ENCODE measurements at places on chromosomes 5 and 9.

DNA sequence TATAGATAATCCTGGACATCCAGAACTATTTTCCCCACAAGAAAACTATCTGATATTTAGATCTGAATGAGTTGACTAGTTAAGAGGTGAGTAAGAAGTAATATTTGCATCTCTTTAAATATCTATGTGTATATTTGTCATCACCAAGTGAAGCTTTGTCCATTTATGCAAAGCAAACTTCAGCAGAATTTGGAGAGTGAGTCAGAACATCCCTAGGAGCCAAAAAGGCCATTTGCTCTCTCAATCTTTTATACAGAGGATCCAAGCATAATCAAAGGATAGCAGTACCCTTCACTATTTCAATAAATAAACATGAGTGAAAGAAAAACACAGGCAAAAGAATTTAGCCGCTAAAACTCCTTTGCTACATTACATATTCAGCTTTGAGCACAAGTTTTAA is 454.4 kb downstream of the NR2F1-AS1 start:
- DNase-seq, result no peak

DNA sequence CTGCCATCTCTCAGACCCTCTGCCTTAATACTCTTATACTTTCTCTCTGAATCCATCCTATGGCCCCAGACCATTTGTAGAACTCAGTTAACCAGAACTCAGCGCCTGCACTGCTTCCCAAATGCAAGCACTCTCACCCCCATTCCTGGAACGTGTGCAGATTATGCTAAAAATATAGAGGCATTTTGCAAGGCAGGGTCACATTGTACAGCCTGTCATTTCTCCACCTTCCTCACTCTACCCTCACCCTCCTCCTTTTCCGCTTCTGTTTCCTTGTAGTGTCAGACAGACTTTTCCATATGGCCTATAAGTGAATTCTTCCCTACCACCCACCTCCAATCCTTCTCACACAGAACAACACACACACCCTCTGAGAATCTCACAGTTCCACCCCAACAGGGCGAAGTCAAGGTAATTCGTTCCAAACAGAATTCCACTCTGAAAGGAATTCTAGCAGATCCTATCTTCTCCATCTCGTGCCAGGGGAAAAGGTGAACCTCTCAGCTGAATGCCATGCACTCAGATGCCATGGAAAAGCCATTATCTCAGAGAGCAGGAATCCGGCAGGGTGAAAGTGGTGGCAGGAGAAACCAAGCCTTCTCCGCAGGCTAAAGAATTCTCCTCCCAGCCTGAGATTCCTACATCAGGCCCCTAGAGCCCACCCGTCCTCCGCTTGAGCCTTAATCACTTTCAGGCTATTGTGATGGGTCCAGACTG is 25.3 kb downstream of the GGTA1 start:
- DNase-seq, result no peak

DNA sequence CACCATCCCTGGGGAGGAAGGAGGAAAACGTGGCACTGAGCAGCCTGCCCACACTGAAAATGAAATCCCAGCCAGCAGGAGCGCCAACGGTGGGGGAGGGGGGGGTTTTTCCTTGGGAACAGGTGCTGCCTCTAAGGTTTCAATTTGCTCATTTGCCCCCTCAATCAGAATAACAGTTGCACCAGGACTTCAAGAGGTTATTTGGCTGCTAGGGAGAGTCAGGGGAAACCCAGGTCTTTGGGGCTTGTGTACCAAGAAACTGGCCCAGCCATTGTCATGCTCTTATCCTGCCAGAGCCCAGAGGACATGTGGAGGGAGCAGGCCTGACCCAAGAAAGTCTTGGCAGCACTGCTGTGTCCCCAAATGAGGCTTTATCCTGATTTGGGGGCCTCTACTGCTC is 66.5 kb downstream of the NDFIP1 start:
- DNase-seq, result no peak

DNA sequence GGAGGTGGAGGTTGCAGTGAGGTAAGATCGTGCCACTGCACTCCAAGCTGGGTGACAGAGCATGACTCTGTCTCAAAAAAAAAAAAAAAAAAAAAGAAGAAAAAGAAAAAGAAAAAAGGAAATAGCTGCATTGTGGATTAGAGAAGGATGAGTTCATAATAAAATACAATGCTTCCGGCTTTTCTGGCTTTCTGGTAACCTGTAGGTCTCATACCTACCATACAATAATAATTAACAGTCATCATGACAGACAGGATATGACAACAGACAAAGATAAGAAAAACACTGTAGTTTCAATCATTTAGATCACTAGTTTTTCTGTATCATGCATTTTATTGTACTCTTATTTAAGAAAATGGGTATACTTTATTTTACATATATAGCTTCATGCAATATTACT is 40.7 kb upstream of the TRPM3 start:
- DNase-seq, result no peak

GRCh38 chr5:58857609-58858008 is 274.7 kb downstream of the RAB3C start:
- no peak for DNase-seq

DNA sequence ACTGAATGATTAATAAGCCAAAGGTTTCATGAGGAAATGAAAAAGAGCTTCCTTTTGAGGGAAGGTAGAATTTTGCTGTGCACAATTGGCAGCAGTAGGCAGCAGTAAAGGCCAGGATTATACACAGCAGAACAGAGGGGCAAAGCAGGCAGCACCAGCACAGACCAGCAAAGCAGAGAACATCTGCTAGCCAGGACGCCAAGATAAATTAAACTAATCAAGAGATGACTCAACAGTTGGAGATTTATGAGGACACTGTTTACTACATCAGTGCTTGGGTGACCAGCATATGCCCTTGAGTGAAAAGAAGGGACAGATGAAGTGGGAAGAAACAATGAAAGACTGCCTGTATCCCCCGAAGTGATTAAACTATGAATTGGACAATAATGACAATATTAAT is 871.4 kb upstream of the CDH10 start:
- DNase-seq, result no peak

- no peak for DNase-seq
Observed at GRCh38 chr9:136079211-136079915, 15.7 kb downstream of the NACC2 start.

- no peak for DNase-seq
Observed at GRCh38 chr9:124857533-124858162, 4.1 kb downstream of the RPL35 start.

GRCh38 chr9:27529316-27530278 is at the start of gene MOB3B:
Gene MOB3B, minus strand, starts transcription at chr9:27529814. Its CDS starts 74,264 bp downstream, at chr9:27455550.
- peak; percentile 82 for DNase-seq

- peak; percentile 82 for DNase-seq
Observed at GRCh38 chr9:131277910-131278701, 1.8 kb upstream of the FAM78A start.

DNA sequence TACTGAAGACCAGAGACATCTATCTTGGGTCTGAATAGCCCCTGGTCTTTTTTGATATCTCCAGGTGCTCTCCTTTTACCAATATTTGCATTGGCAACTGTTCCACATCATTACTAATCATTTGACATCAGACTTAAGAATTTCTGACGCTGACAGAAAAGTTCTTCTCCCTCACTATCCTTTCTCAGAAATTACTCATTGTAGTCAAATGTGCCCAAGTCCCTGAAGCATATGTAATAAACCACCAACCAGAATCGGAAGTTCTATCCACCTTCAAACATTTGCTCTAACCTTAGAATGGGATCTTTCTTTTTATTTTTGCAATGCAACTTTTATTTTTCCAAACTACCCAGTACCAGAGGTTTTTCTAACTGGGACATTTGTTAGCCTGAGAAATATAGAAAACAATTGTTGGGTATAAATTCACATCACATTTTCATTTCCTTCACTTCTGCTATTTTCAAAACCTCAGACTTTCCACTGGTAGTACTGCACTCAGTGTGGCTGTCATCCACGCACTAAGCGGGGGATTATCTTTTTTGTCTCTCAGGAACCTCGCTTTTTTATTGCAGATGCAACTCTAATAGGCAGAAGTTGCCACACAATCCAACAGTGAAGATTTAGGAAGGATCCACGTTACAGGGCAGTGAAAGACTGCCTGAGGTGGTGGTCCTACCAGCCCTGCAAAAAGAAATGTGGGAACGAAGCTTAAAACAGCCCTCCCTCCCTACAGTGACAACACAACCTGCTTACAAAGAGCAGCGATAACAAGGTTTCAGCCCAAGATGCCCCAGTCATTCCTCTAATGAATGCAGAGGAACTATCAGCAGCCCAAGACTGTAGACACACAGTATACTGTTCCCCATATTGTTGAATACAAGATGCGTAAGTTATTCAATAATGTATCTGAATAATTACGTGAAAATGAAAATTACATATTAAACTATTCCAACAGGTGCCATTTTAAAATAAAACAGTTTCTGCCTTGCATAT is 201.2 kb downstream of the EBF1 start:
- DNase-seq, result no peak

GRCh38 chr9:28696960-28697359 is 1123.7 kb upstream of the C9orf72 start:
- no peak for DNase-seq

GRCh38 chr5:141492168-141492885 is 3.4 kb downstream of the PCDHGC5 start:
- no peak for DNase-seq

DNA sequence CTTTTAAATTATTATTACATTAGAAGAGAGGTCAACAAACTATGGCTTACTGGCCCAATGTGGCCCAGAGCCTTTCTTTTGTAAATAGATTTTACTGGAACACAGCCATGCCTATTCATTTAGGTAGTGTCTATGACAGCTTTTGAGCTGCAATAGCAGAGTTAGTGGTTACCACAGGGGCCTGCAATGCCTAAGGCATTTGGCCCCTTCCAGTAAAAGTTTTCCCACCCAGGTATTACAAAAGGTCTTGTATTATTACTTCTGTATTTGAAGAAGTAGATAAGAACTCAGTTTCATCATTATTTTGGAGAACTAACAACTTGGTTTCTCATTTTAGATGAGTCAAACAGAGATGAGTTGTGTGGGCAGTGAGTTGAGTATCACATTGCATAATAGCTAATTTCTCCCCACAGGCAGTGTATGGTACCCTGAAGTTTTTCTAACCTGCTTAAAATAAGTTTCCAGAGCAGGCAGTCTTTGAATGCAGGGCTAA is 9.5 kb downstream of the MTRR start:
- no peak for DNase-seq

DNA sequence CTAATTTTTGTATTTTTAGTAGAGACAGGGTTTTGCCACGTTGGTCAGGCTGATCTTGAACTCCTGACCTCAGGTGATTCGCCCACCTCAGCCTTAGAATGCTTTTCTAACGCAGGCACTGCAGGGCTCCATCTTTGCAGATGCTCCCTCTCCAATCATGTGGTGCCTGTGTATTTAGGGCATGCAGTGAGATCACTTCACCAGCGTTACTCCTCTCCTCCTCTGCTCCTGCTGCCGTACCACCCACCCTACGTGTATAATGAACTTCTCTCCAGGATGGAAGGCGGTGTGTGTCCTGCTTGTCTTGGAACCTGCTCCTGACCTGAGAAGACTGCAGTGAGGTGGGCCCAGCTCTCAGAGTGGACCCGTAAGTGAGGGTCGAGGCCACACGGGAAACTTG is 13.6 kb upstream of the CFAP157 start:
- DNase-seq, result no peak

DNA sequence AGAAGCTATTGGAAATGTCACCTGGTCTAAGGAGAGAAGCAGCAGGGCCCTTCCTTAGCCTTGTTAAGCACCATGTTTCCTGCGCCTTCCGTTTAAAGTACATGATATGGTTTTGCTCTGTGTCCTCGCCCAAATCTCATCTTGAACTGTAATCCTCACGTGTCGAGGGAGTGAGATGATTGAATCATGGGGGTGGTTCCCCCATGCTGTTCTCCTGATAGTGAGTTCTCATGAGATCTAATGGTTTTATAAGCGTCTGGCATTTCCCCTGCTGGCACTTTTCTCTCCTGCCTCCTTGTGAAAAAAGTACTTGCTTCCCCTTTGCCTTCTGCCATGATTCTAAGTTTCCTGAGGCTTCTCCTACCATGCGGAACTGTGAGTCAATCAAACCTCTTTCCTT is 49.7 kb downstream of the PRDM6 start:
- DNase-seq, result no peak

DNA sequence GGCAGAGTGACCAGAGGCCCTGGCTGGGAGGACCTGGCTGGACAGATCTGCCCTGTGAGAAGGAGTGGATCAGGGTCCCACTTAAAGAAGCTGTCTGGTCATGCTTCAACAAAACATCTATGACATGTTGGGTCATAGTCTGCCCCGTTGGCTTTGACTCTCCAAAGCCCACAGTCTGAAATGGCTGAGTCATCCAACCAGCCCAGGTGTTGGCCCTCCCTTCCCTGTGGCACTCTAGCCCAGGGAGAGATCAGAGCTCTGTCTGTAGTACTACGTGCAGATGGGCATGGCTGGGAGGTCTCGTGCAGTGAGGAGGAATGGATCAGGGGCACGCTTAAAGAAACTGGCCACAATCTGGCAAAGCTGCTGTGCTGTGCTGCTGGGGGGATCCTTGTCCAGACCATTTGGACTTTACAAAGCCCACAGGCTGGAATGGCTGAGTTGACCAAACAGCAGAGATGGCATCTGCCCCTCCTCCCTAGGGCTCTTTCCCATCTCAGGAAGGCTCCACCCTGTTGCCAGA is 206.1 kb downstream of the TUSC1 start:
- DNase-seq, result no peak

DNA sequence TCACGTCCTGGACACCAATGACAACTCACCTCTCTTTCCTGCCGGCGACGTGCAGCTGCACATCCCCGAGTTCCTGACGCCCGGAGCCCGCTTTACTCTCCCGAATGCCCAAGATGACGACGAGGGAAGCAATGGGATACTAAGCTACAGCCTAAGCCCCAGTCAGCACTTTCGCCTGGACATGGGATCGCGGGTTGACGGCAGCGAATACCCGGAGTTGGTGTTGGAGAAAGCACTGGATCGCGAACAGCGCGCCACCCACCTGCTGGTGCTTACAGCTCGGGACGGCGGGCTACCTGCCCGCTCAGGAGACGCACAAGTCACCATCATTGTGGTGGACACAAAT is 1.1 kb downstream of the PCDHAC1 start:
- peak; percentile 27 for DNase-seq

DNA sequence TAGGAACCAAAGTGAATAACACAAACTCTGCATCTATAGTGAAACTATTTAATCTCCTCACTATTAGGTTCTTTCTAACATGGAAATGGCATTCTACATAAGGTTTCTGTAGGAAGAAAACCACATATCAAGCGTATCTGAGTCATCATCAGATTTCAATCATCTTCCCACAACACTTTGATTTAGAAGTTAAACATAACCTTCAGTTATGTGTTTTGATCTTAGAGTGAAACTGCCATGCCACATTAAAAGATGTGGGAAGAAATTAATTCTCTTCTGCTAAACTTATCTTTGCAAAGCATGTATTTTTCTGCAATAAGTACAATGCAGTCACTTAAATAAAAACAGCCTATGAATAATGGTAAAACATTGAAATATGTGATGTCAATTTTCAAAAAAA is 55.0 kb downstream of the MEF2C start:
- no peak for DNase-seq

DNA sequence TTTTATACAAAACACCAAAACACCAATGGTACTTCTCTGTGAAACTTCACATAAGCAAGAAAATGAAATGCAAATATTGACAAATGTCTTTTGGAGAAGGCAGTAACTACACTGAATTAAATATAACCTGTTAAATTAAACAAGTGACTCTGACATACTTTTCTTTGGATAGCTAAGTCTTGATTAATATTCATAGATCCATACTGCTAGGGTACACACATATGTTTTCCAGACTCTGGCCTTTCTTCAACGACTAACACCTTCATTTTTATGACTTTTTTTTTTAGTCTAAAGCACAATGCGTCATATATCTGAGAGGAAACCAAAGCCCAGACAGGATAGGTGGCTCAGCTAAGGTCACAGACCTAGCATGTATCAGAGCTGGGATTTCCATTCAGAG is 263.7 kb downstream of the TENT4A start:
- DNase-seq, result no peak

- DNase-seq, result no peak
Observed at GRCh38 chr5:25009063-25009462, 364.3 kb upstream of the CDH10 start.

Data from body of pancreas (tissue), 4 donors.